ENCODE measurements at places on chromosomes 1 and 21.

- DNase-seq = no peak
Observed at GRCh38 chr21:44901391-44902074, 19.2 kb downstream of the ITGB2 start.

- no peak for DNase-seq
Observed at GRCh38 chr1:36831186-36831810, 203.0 kb downstream of the GRIK3 start.

DNA sequence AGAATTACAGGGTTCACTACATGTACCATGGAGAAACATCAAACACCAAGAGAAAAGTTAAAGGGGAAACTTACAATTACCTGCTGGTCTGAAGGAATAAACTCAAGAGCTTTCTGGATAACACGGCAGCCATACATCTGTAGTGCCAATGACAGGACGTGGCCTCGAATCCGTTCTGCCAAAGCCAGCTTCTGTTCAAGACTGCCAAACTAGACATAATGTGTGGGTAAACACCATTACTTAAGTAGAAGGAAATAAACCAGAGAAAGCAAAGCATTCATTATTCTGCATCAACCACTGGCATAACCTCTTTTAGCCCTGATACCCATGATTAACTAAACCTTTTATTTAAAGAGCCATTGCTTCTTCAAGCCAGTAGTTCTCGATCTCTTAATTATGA is 41.5 kb upstream of the SDC3 start:
- no peak for DNase-seq

GRCh38 chr1:56297208-56297607 is 282.2 kb downstream of the PLPP3 start:
- no peak for DNase-seq

DNA sequence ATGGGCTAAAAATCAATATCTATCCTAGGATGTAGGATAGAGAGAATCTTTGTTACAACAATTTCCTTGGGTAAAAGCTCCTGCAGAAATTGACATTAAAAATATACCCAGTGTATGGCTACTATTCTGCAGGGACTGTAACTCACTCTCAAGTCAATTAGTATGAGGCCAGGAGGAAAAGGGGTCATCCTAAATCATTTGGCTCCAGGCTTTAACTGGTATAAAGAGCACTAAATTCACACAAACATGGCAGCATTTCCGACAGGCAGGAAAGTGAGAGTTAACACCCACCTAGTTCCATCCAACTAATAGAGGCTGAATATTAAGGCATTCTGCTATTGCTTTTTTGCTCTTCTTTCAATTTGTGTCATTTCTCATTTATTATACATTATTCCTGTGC is 218.6 kb upstream of the C1orf87 start:
- DNase-seq = no peak

- DNase-seq = no peak
Observed at GRCh38 chr1:226697929-226698544, 41.0 kb downstream of the ITPKB start.

DNA sequence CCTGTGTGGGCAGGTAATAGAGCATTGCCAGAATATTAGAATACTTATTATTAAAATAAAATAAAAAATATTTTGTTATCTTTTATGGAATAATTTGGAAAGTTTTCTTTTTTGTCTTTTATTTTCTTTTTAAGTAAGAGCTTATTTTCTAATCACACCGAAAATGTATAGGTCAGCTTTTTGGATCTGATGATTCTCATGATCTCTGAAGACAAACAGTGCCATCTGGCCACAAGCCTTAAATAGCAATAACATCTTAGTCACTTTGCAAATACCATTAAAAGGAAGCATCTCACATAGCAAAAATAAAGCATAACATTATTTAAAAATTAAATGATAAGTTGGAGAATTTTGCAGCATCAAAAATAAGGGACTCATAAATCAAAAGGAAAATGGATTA is 213.8 kb downstream of the PLA2G4A start:
- no peak for DNase-seq

- DNase-seq = peak; percentile 67
Observed at GRCh38 chr1:110495926-110496600, 22.9 kb downstream of the KCNA10 start.

DNA sequence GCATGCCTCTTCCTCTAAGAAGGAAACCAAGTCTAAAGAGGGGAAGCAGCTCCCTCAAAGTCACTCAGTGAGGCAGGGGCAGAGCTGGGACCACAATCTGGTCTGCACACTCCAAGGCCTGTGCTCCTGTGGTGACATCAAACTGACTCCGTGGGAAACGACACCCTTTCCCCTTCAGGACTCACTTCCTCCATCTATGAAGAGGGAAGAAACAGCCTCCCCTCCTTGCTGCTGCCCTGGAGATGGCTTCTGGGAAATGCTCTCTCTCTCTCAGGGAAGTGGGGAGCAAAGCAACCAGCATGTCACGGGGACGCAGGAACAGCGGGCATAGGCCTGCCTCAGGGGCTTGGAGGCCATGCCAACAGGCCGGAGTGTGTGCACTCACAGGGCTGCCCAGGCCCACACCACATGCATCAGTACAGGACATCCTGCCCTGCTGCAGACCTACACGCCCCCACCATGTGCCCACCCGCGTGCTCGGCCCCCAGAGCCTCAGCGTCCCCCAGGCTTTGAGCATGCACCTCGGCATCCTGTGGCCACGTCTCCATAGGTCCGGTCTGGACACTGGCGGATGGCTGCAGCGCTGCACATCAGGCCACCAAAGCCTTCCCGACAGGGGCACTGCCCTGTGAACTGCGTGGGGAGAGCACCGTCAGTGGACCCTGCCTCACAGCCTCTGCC is 25.7 kb downstream of the LAMB3 start:
- DNase-seq = no peak

GRCh38 chr1:191498318-191498717 is 659.9 kb upstream of the RGS18 start:
- DNase-seq = no peak

DNA sequence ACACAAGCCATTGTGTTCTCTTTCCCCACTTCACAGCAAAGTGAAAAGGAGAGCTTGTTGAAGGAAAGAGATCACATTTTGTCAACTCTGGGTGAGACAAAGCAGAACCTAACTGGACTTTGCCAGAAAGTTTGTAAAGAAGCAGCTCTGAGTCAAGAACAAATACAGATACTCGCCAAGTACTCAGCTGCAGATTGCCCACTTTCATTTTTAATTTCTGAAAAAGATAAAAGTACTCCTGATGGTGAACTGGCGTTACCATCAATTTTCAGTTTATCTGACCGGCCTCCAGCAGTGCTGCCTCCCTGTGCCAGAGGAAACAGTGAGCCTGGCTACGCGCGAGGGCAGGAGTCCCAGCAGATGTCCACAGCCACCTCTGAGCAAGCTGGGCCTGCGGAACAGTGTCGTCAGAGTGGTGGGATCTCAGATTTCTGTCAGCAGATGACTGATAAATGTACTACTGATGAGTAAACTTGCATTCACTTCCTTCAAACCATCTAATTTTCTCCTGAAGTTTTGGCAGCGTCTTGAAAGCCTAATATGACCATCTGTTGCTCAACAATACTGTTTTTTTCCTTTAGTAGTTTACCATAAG is 43.7 kb downstream of the BACH1 start:
- DNase-seq = peak; percentile 54

DNA sequence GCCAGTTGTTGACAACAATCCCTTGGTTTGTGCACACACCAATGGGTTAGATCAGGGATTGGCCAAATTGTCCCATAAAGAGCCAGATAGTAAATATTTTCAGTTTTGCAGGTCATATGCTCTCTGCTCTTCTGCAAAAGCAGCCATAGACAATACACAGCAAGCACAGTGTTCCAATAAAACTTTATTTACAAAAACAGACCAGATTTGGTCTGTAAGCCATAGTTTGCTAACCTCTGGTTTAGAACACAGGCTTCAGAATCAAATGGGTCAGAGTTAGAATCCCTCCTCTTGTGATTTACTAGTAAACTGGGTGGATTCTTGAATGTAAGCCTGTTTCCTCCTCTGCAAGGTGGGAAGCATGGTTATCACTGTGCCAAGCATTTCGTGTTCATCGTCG is 65.3 kb upstream of the EFHD2 start:
- DNase-seq = no peak

- DNase-seq = no peak
Observed at GRCh38 chr1:53608071-53608470, 130.9 kb downstream of the GLIS1 start.

DNA sequence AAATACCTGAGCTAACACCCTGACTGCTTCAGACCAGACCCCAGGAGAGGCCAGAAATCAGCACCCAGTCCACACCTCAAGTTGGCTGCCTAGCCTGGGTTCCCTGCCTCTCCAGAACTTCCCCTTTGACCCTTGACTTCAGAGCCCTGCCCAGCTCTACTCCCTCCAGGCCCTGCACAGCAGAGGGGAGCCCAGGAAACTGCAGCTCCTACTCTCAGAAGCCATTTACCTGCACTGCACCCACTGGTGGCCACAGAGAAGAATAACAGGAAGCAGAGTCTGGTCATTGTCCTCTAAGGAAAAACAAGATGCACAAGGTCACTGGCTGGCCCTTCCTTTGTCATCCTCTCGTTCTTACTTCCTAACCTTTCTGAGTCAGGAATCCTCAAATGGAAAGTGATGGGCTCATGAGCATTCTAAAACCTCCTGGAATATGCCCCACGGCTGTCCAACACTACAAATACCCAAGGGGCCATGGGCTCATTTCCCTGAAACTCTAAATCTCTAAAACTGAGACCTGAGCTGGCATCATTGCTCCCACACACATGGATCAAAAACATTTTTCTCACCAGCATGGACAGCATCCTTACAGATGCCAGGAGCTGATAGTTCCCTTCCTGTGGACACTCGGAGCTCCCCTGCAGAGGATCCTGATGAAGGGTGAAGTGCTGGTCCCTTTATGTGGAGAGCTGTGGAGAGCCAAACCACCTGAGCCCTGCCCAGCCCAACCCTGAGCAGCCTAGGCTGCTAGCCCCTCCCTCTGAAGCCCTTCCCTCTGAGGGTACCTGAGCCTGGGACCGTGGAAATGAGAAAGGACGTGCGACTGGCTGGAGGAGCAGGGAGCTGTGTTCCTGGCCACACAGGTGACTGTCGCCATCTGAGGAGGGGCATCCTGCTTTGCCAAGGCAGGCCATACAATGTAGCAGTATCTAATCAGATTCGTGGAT is at the start of gene ITLN2:
TSS of gene ITLN2 (minus strand) at position 652 of the 947 bp plus-strand sequence. CDS start at position 584, 68 bp downstream.
- peak; percentile 26 for DNase-seq

GRCh38 chr1:114216431-114217173 is 62.9 kb upstream of the SYT6 start:
- DNase-seq = no peak

- DNase-seq = no peak
Observed at GRCh38 chr1:244369256-244370057, 82.3 kb downstream of the ADSS2 start.

DNA sequence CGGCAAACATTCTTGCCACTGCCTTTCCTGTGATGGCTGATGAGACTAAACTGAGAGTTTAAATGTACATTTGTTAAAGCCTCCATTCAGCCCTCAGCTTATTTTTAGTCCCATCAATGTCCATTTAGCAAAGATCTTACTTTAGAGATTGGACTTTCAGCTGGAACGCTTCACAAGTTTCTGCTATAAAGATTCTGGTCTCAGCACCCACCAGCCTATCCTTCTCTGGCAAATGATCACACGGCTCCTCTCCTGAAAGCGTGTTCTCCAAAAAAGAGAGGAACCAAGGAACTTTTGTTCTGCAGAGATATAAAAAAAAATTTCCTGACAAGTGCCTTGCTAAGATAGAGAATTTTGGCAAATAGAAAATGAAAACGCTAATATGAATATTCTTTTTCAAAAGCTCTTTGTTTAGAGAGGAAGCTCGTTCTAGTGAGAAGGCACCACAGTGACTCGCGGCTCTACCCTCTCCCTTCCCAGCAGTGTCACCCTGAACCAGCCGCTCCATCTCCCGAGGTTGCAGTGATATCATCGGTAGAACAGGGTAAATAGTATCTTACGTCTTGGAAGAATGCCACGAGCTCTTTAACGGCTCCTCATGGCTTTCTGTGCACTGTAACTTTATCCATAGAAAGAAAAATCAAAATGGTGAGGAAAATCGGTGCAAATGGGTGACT is 200.2 kb downstream of the APP start:
- DNase-seq = no peak

DNA sequence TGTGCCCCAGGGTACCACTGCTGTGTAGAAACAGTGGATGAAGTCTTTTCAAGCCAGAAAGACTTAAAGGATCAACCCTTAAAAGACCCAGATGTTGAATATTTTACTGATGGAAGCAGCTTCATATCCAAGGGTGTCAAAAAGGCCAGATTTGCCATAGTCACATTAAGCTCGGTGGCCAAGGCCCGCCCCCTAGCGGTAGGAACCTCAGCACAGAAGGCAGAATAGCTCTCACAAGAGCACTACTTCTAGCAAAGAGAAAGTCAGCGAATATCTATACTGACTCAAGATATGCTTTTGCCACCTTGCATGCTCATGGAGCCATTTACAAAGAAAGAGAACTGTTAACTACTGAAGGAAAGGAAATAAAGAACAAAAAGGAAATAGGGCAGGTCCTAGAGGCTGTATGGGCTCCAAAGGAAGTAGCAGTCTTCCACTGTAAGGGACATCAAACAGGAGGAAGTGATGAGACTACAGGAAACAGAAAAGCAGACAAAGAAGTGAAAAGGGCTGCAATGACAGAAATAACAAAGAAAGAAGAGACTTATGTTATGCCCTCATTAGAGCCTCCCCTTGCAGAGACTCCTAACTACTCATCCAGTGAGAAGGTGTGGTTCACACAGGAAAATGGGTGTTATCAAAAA is 90.5 kb downstream of the LIPI start:
- no peak for DNase-seq

GRCh38 chr1:39528082-39528481 is 36.6 kb downstream of the BMP8A start:
- DNase-seq = no peak

GRCh38 chr1:56576880-56577405 is 2.4 kb downstream of the PLPP3 start:
- no peak for DNase-seq

DNA sequence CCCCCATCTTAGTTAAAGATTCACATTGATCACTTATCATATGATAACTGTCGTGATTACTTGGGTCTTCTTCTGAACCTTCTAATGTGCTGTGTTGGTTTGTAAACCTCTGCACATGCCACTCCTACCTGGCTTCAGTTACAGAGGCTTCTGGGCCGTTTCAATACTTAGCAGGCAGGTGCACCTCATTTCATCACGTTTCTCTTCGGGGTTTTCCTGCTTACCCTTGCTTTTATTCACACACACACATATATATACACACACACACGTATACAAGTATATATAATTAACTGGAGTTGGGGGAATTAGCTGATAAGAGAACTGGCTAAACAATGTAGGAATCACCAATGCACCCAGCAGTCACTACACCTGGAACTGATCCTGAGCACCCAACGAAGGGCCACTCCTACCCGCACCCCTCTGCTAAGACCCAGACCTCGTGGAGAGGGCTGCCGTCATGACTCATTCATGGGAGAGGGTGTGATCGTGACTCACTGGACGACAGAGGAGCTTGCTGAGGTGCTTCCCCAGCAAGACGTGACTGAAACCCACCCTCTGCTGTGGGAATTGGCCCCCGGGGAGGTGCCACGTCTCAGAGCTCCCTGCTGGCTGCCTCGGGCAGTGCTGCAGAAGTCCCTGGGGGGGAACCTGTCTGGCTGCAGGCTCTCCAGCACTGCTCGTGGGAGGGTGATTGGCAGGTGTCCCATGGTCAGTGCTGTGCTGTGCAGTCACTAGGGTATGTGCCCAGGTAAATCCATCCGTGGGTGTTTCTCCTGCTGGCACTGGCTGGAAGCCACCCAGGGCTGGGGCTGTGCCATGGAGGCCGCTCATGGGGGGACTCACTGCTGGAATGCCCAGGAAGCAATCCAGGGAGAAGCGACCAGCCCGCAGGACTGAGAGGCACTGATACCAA is 166.6 kb downstream of the DYRK1A start:
- DNase-seq = peak; percentile 38

GRCh38 chr1:182646739-182647138 is 37.6 kb downstream of the RGS8 start:
- no peak for DNase-seq
